ENCODE measurements at places on chromosomes 2 and 18.

DNA sequence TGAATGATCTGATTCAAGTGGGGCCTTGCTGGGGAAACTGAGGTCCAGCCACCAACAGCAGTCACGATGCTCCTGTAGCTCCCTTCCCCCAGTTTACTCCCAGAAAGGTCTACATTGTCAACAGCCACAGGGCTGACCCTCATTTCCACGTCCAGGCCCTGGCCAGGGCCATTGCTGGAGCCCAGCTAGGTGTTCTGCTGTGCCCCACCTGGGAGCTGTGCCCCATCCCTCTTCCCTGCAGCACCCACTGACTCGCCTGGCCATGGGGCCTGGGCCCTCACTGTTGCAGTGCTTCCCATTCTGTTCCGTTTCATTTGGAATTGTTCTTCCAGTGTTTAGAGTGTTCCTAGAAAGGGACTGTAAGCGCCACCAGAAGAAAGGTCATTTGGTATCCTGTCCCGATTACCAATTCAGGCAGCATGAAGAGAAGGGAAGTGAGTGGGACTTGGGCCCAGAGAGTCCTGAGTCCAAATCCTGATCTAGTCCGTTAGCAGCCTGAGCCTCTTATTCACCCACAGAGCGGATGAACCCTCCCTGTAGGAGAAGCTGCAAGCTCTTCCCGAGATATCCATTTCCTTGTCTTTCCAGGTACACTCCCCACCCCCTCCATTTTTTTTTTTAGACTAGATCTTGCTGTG lies 73.1 kb upstream of the HPCAL1 start:
- DNase-seq: no peak
- H3K27me3 ChIP-seq: no peaks in the 10 kb centered on the region
- no peak overlapping the region for H3K4me3 ChIP-seq
- H3K27ac ChIP-seq: no peak overlapping the region

GRCh38 chr2:120228503-120228902 lies 5.3 kb upstream of the TMEM185B start:
- no peaks in the 10 kb centered on the region for H3K4me1 ChIP-seq
- no peak overlapping the region for H3K27ac ChIP-seq
- H3K36me3 ChIP-seq: no peaks in the 10 kb centered on the region
- H3K4me3 ChIP-seq: no peak overlapping the region

- no peaks in the 10 kb centered on the region for H3K27me3 ChIP-seq
- no peak overlapping the region for H3K27ac ChIP-seq
These were observed 391.7 kb downstream of the TNS1 start for GRCh38 chr2:217611056-217611455.

DNA sequence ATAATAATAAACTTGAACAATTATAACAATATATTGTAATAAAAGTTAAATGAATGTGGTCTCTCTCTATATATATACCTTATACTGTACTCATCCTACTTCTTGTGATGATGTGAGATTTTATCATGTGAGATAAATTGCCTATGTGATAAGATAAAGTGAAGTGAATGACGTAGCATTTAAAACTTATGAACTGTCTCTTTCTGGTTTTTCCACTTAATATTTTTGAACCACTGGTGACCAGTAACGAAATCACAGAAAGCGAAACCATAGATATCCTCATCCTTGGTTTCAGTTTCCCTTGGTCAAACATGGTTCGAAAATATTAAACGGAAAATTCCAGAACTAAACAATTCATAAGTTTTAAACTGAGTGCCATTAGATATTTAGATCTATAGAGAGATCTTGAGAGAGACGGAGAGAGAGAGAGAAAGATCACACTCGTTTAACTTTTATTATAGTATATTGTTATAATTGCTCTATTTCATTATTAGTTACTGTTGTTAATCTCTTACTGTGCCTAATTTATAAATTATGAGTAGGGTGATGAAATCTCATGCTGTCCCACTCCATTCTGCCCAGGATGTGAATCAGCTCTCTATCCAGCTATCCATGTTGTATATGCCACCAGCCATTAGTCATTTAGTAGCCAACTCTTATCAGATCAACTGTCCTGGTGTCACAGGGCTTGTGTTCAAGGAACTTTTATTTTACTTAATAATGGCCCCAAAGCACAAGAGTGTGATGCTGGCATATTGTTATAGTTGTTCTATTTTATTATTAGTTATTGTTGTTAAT lies 156.8 kb downstream of the THADA start:
- DNase-seq: no peak
- H3K27ac ChIP-seq: no peak overlapping the region
- H3K27me3 ChIP-seq: no peaks in the 10 kb centered on the region
- peaks cover 3% of the 10 kb centered on the region for H3K4me1 ChIP-seq

DNA sequence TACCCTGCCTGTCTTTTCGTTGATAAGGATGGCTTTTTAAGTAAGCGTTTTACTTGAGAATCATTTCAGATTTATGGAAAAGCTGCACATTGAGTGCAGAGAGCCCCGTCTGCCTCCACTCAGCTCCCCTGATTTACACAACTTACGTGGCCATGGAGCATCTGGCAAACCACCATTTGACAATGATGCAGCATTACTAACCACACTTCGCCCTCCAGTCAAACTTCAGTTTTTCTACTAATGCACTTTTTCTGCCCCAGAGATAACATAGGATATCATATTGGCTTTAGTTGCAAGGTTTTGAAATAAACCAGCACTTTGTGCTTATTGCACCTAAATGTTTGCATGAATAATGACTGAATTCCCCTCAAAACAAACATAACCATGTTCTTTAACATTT lies 165.1 kb upstream of the TPO start:
- H3K4me3 ChIP-seq: no peak overlapping the region
- H3K27me3 ChIP-seq: no peaks in the 10 kb centered on the region
- DNase-seq: no peak
- H3K4me1 ChIP-seq: no peaks in the 10 kb centered on the region

GRCh38 chr2:103960951-103961350 lies 893.0 kb upstream of the POU3F3 start:
- DNase-seq: no peak
- H3K4me1 ChIP-seq: no peaks in the 10 kb centered on the region
- H3K27ac ChIP-seq: no peak overlapping the region
- peaks cover 3% of the 10 kb centered on the region for H3K36me3 ChIP-seq
- no peak overlapping the region for H3K4me3 ChIP-seq
- H3K27me3 ChIP-seq: no peaks in the 10 kb centered on the region

DNA sequence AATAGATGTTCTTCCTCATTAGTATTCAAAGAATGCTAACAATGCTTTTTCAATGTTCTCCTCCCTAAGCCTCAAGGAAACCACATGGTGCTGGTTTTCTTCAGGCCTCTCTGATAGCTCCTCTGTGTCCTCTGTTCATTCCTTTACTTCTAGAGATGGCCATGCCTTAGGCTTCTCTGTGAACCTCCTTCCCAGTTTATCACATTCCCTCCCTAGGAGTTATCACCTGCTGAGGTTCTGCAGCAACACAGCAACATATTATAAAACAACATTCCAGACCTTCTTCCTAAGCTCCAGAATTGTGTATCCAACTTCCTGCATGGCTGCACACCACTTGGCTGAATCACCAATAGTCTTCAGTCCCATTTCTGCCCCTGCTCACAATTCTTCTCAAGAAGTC lies 325.5 kb downstream of the IRS1 start:
- H3K36me3 ChIP-seq: peaks cover 2% of the 10 kb centered on the region
- H3K27ac ChIP-seq: no peak overlapping the region
- no peak overlapping the region for H3K4me3 ChIP-seq
- DNase-seq: no peak
- no peaks in the 10 kb centered on the region for H3K27me3 ChIP-seq

GRCh38 chr2:15058015-15058720 lies 425.7 kb downstream of the LRATD1 start:
- H3K4me3 ChIP-seq: no peak overlapping the region
- H3K36me3 ChIP-seq: no peaks in the 10 kb centered on the region
- no peak overlapping the region for H3K27ac ChIP-seq
- H3K27me3 ChIP-seq: no peaks in the 10 kb centered on the region

DNA sequence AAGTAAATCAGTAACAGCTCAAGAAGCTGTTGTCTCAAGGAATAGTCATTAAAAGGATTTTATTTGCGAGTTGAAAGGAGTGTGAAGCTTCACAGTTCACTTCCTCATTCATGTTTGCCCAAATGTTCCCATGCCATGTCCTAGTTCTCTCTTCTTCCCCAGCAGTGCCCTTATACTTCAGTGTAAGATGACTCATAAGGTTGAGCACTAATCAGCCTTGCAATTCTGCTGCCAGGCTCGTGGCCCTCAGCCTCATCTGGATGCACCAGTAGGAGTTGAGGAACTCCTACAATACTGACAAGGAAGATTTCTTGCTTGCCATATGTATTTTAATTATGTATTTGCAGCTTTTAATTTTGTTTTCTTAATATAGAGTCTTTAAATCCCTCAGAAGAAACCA lies 1980.4 kb downstream of the SUCLG1 start:
- no peak overlapping the region for H3K4me3 ChIP-seq
- 0 out of 2 replicates have a peak, but pooled peaks cover 4% of the 10 kb centered on the region for H3K36me3 ChIP-seq
- no peaks in the 10 kb centered on the region for H3K4me1 ChIP-seq
- DNase-seq: no peak

GRCh38 chr2:16561676-16562075 lies 104.0 kb downstream of the CYRIA start:
- H3K36me3 ChIP-seq: no peaks in the 10 kb centered on the region
- DNase-seq: no peak
- H3K4me3 ChIP-seq: no peak overlapping the region
- H3K27me3 ChIP-seq: no peaks in the 10 kb centered on the region
- H3K27ac ChIP-seq: no peak overlapping the region

DNA sequence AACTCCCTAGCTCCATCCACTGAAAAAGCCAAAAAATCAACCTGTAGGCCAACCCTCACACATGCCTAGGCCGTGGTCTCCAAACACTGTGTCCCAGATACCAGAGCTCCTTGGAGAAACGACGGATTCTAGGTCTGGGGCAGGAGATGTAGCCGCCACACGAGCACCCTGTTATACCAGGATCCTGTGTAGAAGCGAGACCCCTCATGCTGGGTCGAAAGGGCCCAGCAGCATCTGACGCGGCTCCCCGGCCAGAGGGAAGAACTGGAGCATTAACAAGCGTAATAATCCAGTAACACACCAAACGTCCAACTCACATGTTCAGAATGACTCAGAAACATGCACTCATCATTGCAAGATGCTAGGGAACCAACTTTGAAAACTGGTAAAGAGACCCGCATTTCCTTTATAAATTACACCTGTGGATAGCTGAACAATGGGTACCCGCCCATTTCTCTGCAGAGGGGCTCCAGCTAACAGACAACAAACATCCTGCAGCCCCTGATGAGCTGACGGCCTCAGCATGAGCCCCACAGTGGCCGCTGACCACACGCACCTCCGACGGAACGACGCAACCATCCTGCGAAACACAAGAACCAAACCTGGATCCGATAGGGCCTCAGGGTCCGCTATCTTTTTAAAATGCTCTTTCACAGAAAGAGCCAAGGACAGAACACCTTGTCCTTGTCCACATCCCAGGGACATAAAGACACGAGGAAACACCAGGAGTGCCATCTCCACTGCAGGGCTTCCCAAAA lies 14.2 kb downstream of the SLC66A2 start:
- peak; percentile 10 for DNase-seq
- no peaks in the 10 kb centered on the region for H3K27me3 ChIP-seq
- H3K27ac ChIP-seq: no peak overlapping the region
- peaks cover 21% of the 10 kb centered on the region for H3K36me3 ChIP-seq
- no peaks in the 10 kb centered on the region for H3K4me1 ChIP-seq

DNA sequence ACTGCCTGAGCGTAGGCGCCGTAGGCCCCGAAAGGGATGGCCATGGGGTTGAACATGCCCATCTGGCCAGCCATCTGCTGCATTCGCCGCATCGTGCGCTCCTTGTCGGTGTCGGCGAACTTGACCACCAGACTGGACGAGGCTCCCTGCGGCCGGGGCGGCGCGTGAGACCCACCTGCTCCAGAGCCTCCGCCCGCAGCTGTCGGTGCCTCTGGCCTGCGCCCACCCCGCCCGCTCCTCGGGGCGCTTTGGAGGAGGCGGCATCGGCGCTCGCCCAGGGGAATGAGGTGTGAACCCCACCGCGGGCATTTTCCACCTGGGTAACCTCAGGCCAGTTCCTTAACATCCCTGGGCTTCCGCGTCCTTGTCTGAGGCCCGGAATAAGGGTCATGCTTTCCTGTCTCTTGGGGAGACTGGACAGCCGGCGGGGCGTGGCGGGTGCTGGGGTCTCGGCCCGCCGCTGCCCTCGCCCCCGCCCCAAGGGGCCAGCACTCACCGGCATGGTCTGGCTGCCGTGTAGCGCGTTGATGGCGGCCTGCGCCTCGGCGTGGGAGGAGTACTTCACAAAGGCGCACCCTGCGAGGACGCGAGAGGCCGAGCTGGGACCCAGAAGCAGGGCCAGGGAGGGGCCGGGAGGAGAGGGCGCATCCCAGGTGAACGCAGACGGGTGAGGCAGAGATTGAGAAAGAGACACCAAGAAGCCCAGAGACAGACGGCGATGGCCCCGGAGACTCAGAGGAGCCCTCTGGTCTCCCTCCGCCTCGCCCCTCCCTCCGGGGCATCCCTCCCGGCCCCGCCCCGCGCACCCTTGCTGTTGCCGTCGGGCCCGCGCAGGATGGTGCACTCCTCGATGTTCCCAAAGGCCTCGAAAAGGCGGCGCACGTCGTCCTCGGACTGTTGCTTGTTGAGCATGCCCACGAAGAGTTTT lies 291.0 kb downstream of the CELF4 start:
- H3K4me3 ChIP-seq: no peak overlapping the region
- no peak overlapping the region for H3K27ac ChIP-seq
- no peaks in the 10 kb centered on the region for H3K4me1 ChIP-seq

DNA sequence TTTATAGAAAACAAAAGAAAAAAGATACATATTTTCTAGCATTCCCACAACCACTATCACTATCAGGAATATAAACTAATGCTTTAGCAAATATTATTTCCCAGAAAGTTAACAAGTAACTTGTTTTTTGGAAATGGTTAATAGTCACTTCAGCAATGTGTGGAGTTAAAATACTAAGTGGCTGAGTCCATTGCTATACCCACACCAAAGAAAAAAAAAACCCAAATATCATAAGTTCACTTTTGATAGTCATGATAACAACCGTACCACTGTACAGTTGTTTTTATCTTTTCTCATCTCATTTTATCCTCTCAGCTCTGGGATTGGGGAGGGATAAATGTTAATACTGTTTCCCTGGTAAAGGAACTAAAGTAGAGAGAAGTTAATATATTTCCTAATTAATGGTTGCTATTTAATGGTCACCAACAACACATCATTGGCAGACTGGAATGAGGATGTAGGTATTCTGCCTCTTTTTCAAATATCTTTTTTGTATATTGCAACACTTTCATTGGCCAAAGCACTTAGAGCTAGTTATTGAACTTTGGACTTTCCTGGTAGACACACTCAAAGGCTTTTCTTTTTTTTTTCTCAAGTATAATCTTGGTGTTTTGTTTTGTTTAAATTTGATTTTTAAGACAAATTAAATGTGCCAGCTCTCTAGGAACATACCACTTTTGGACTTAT lies 18.4 kb upstream of the KANSL1L start:
- DNase-seq: no peak
- no peak overlapping the region for H3K27ac ChIP-seq
- H3K4me1 ChIP-seq: no peaks in the 10 kb centered on the region
- no peak overlapping the region for H3K4me3 ChIP-seq
- no peaks in the 10 kb centered on the region for H3K27me3 ChIP-seq

- DNase-seq: no peak
- no peak overlapping the region for H3K4me3 ChIP-seq
- no peak overlapping the region for H3K27ac ChIP-seq
- H3K4me1 ChIP-seq: no peaks in the 10 kb centered on the region
- peaks cover 9% of the 10 kb centered on the region for H3K36me3 ChIP-seq
These were observed 94.0 kb upstream of the CNGA3 start for GRCh38 chr2:98252038-98252773.

Measured in H9 (cell line).